ENCODE measurements at places on chromosomes 7 and 10.

DNA sequence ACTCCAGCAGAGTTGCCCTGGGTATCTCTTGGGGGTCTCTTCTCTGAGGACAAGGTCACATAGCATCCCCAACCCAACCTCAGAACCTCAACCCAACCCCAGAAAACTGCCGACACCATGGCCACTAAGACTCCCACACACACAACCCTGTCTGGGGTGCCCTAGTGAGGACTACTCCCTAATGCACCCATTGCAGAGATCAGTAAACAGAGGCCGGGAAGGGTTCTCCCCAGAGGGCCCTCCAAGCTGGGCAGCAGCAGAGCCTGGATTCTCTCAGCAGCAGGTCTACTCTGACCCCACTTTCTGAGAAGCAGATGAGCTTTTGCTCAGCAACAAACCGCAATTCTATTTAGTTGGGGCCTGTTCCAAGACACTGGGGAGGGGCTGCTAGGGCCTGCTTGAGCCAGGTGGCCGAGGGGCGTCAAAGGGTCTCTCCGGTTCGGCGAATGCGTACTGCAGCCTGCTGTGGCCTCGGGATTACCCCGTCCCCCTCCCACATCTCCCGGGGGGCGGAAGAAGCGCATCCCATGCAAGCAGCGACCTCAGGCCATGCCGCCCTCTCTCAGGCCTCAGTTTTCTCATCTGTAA is 828 bp downstream of the OGDHL start:
- DNase-seq, result no peak

DNA sequence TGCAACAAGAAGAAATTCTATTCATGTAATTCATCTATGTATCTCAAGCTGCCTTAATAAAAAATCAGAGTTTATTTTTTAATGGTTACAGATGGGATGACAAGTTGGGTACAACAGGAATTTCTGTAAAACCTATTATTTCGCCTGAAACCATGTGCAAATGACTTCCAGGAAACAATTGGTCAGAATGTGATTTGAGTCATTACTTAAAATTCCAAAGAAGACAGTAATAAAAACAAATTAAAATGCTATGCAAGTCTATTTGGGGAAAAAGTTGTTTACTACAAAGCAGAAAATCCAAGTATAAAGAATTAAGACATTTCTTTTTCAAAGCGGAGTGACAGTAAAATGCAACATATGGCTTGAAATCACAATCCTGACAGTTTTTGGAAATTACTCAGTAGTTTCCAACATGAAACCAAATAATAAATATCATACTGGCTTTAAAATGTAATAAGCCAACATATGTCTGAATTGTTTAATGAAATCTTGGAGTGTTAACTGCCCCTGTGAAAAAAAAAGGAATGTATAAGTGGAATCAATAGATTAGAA is 41.5 kb upstream of the SEMA3C start:
- DNase-seq, result no peak

DNA sequence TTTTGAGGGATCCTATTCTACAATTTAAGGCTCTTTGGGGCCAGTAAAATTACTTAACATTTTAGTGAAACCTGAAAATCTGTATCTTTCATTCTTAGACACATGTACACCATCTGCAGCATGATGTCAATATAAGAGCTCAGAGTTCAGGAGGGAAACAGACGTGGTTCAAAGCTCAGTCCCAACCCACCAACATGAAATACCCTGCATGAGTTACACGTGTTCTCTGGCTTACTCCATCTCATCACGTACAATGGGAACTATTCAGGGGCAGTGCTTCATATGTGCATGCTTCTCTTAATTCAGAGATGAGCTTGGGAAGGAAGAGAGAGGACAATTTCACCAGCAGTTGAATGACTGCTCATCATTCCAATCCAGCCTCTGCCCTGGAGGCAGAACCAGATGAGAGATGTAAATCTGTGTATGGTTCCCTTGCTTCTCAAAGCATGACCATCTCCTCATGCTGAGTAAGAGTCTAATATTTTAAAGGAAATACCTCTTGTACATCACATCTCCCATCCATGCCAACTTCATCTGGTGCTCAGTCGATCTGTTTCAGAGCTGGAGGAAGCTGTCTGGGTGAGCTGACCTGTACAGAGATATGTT is 29.0 kb upstream of the ADAM12 start:
- DNase-seq, result no peak

GRCh38 chr10:42977032-42977416 is 99.8 kb upstream of the RET start:
- DNase-seq, result no peak

GRCh38 chr7:92988051-92988450 is 129.7 kb downstream of the SAMD9 start:
- DNase-seq, result no peak
